ENCODE measurements at places on chromosomes 13 and 19.

DNA sequence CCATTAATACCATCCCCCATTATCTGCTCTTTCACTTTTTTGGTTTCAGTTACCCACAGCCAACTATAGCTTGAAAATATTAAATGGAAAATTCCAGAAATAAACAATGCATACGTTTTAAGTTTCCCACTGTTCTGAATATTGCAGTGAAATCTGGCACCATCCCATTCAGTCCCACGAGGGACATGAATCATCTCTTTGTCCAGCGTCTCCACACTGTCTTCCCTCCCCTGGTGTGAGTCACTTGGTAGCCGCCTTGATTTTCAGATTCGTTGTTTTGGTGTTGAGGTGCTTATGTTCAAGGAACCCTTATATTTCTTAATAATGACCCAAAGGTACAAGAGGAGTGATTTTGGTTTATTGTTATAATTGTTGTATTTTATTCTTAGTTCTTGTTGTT lies 246.1 kb downstream of the DCT start:
- no peak for DNase-seq

- DNase-seq, result no peak
These were observed 34.1 kb upstream of the POU2F2 start for GRCh38 chr19:42166316-42166715.

- no peak for DNase-seq
These were observed 1020.5 kb upstream of the SLC10A2 start for GRCh38 chr13:104086759-104087158.

- DNase-seq, result no peak
These were observed 619.2 kb upstream of the SGCG start for GRCh38 chr13:22561581-22561980.

DNA sequence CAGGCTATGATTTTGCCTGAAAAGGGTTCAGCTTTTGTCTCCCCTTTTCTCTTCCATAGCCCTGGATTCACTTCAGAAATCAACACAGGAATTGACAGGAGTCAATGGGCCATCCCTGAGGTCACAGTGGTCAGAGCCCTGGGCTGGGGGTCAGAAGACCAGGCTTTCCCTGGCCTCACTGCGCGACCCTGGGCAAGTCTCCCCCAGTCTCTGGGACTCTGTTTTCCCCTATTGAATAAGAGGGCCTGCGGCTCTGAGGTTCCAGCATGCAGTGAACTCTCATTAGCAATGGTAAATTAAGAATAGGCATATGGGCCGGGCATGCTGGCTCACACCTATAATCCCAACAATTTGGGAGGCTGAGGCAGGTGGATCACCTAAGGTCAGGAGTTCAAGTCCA lies 30.7 kb upstream of the VSTM2B start:
- DNase-seq, result no peak

- no peak for DNase-seq
These were observed 23.4 kb upstream of the SLC7A10 start for GRCh38 chr19:33248954-33249613.

DNA sequence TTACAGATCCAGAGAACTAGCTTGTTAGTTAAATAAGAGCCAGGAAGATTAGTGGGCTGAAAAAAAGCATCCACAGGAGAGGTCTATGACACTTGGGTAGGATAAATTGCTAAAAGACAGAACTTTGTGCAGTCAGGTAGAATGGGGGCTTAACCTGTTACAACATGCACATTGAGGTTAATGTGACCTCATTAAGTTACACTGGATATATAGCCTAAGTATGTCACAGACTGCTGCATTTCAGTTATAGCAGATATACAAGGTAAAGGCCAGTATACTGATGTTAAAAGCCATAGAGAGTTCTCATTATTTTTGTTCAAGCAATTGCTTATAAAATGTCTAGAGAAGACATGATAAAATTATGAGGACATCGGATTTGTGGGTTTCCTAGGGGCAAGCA lies 1179.9 kb upstream of the PCDH9 start:
- no peak for DNase-seq

GRCh38 chr13:48506092-48506701 lies 26.7 kb downstream of the RCBTB2 start:
- DNase-seq, result peak; percentile 23

- DNase-seq, result no peak
These were observed 169.4 kb upstream of the CSNK1A1L start for GRCh38 chr13:37274569-37275497.

DNA sequence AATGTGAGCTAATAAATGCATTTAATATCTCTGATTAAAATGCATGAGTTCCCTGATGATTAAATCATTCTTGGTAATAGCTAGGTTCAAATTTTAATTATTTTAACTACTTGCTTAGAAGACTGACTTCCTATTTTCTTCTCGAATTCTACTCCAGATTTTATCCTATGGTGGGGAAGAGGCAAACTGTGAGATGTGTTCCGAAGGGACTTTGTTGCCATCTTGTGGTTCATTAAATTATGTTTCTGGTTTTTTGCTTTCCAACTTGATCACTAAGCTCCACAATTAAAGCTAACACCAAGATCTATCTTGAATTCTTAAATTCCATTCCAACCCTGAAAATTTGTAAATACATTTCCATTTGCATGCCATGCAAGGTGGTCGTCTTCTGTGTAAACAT lies 538.4 kb upstream of the PCDH20 start:
- DNase-seq, result no peak

- no peak for DNase-seq
These were observed 11.5 kb upstream of the TNFSF9 start for GRCh38 chr19:6519289-6519688.

GRCh38 chr13:46211483-46212351 lies at the start of gene LRRC63:
Gene LRRC63 (plus strand): TSS chr13:46211928. CDS start chr13:46213035, 1,107 bp downstream.
- peak; percentile 89 for DNase-seq

- DNase-seq, result peak; percentile 36
These were observed 11.6 kb upstream of the GPR18 start for GRCh38 chr13:99269627-99270241.

GRCh38 chr13:22915442-22916082 lies 265.2 kb upstream of the SGCG start:
- DNase-seq, result no peak

DNA sequence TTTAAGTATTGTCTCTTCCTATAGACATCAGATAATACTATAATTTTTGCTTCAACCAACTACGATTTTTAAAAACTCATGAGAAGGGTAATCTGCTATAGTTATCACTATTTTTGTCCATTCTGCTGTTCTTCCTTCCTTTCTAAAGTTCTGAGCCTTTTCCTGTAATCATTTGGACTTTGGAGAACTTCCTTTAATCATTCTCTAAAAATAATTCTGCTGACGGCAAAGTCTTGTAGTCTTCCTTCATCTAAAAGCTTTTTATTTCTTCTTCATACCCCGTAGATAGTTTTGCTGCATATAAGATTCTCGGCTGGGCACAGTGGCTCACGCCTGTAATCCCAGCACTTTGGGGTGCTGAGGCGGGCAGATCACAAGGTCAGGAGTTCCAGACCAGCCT lies 5.1 kb upstream of the FCGBP start:
- DNase-seq, result no peak

GRCh38 chr13:112775791-112776279 lies 86.0 kb downstream of the ATP11A start:
- no peak for DNase-seq

DNA sequence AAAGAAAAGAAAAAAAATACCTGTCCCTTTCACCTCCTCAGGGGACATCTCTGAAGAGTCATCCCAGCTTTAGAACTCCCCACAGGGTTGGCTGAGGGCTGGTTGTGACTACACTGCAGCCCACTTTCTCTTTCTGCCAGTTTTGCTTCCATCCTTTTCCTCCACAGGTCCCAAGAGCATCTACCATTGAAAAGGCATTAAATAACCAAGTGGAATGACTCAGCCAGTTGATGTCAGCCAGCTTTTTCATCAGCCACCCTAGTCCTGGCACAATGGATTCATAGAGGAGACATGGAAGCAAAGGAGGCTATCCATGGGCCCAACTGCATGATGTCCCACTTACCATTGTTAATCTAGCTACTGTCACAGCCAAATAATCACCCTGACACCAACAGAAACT lies 9.2 kb upstream of the RCBTB1 start:
- no peak for DNase-seq

GRCh38 chr13:51832471-51833152 lies 12.4 kb downstream of the TMEM272 start:
- DNase-seq, result peak; percentile 74

- no peak for DNase-seq
These were observed 5.4 kb upstream of the LGALS7 start for GRCh38 chr19:38778733-38779132.

DNA sequence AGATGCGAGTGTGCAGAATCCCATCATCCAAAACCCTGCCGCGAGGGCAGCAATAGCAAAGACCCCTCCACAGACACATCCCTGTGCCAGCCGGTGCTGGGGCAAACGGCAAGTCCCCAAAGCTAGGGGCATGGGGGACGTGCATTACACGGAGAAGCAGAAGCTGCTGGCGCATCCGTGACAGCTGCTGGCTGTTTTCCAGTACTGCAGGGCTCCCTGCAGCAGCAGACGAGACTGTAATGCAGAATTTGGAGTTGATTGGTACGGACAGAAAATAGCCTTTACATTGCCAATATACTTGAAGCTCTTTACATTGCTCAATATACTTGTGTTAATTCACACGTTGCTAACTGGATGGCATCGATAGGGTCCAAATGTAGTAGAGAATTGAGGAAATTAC lies 77.2 kb upstream of the TMTC4 start:
- no peak for DNase-seq

DNA sequence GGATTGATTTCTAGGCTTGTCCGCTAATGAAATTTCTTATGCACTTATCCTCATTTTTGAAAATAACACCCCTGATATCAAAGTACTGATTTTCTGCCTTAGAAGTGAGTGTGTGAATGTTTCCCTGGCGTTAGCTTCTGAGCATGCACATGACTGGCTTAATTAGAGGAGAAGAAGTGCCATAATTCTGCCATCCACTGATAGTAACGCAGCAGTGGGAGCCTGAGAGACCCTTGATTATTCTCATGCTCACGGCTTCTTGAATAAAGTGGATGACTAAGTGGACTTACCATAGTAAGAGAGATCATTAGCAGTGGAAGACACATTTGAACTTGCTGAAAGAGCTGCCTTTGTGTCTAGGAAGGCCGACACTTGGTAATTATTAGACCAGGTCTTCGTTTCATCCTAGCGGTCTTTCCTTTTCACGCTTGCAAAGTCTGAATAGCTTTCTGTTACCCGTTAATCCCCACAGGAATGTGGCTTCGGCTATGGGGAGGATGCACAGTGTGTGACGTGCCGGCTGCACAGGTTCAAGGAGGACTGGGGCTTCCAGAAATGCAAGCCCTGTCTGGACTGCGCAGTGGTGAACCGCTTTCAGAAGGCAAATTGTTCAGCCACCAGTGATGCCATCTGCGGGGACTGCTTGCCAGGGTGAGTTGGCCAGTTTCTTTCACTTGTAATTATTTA lies 45.3 kb downstream of the TNFRSF19 start:
- DNase-seq, result no peak

DNA sequence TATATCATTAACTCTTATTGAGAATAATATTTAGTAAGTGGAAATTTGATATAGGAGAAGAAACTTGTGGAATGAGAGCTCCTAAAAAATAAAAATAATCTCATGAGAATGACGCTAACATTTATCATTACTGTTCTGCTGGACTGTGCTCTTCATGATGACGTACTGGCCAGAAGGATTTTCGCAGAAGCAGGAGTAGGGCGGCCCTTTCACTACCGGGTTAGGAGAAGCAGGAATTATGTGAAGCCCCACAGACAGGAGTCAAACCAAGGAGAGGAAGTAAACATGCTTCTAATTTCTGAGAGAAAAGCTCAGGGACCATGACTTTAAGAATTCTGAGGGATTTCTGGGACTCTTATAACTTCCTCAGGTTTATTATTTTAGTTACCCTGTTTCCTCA lies 195.1 kb downstream of the VWA8 start:
- no peak for DNase-seq

DNA sequence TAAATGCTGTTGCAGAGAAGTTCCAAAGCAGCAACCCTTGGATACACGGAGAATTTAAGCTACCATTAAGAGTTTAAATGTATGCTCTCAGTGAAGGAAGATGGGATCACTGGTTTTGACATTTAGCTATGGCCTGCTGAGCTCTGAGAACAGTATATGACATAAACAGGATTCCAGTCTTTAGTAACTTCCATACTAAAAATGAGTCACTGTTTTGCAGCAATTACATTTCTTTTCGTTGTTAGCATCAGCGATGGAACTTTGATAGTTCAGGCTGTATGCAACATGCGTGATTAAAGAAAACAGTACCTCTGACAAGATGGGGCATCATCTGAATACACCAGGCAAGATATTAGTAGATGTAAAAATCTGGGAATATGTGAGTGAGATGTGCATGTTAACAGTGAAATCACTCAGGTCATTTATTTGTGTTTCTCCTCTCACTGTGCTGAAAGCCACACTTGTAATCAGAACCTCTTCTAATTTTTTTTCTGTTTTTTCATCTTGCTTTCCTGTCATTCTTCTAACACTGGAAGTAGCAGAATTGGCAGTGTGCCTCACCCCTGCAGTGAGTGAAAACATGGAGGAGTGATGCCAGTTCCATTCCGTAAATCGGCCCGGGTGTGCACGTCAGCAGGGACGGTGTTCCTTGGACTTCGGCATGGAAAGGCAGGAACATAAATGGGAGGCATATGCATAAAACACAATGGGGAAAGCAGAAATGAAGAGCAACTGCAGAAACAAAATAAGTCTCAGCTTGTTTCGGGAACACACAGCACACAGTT lies 361.5 kb downstream of the OXGR1 start:
- no peak for DNase-seq

- DNase-seq, result no peak
These were observed 4.1 kb downstream of the NDUFA3 start for GRCh38 chr19:54106716-54107115.

GRCh38 chr19:47437500-47437899 lies 18.2 kb upstream of the MEIS3 start:
- no peak for DNase-seq

DNA sequence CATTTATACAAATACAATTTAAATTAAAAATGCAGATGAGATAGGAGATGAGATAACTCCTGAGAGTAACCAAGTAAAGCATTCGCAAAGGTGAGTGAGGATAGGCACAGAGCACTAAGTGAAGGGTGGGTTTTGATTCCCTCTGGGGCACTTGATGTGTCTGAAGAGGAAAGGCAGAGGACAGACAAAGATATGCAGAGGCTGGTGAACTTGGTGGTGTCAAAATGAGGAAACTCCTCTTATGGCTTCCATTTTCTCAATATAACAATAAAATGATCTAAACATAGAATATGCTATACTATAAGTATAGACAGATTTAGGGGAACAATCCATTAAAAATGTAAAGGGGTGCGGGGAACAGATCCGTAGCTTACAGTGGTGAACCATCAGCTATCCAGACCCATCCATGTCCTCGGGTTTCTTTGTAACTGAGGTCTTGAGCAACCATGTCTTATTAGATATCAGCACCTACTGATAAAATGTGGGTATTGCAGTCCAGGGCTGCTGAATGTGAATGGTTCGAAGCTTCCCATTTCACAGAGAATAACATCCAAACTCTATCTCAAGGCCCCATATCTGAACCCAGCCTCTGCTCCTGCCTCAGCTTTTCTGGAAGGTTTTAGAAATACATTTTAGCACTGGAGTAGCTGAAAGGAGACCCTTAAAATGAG lies 73.9 kb upstream of the SLC10A2 start:
- DNase-seq, result no peak

Measured in CD4-positive, alpha-beta T cell treated with Interleukin-17A for 4 hours (primary cell).